ENCODE measurements at places on chromosomes 7 and 10. TPM values are rescaled to one million over a fixed set of nuclear protein-coding genes. Genes with fewer than 3 reads are reported as not detected.

The PRF1 gene
- polyA plus RNA-seq, result 0.55 TPM

GRCh38 chr7:134685250-134685649 lies 38.6 kb downstream of the BPGM start:
- DNase-seq, result no peak

The SFXN4 gene
- polyA plus RNA-seq, result 30.1 TPM

DNA sequence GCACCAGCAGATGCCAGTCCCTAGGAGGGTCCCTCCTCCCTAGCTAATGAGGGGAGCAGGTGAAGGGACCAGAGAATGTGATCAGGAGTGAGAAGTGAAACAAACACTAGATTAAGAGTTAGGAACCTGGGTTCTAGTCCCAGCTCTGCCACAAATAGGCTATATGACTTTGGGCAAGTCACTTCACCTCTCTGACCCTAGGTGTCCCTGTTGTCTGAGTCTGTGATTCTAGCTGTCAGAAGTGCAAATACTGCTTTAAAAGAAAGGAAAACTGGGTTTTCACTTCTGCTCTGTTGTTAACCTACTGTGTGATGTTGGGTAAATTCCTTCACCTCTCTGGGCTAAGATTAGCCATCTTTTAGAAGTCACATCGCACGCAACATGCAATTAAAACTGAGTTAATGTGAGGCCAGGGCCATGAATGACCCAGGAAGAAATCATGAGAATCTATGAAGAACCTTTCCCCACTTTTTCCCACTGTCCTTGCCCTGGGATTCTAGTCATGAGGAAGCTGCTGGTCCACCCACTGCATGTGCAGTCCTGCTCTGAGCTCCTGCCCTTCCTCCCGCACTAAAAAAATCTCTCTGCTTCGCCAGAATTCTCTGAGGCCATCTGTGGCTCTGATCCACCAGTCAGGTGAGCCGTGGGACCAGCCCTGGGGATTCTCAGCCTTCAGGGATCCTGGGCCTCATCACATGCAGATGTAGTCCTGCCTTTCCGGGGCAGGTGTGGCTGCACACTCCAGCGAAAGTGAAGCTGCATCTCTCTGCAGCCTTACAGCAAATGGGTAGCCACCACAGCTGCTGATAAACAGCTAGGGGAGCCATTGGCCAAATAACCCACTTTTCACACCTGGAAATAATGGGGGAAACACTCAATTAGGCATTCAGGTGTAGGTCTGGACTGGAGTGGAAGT lies 181.7 kb downstream of the PLXNA4 start:
- no peak for DNase-seq

GRCh38 chr10:44974628-44975430 lies 3.8 kb downstream of the DEPP1 start:
- DNase-seq, result no peak

GRCh38 chr7:119436882-119437281 lies 836.1 kb upstream of the KCND2 start:
- no peak for DNase-seq

All from right renal pelvis (tissue), 4 donors.